ENCODE measurements at places on chromosomes 5 and 9.

DNA sequence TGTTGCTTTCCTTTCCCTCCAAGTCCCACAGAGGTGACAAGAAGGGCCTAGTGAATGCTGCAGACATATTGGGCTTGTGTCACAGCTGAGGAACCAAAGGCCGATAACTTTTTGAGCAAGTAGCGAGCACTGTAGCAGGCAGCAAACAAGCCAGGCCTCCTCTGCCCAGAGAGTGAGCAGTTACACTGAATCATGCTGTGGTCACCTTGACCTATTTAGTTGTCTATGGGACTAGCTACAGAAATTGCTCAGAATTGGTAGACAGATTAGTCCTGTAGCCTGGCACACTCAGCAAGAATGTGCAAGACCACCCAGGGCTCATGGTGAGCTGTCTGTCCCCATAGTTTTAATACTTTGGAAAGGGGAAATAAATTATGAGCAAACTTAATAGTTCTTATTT is 25.2 kb downstream of the ZCCHC9 start:
- DNase-seq: no peak

DNA sequence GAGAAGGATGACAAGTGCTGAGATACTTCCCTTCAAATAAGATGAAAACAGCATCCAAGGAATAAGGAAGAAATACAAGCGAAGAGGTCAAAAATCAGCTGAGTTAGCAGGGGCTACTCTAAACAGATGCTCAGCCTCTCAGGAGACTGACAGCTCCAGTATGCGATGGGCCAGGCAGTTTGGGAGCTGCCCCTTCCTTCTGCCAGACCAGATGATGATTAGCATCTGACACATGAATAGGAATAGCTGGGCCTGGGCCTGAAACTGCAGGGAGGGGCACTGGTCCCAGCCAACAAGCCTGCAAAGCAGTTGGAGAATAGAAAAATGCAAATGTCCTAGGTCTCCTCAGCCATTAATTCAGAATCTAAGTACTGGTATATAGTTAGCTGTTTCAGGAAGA is 13.1 kb upstream of the MAP3K1 start:
- DNase-seq: no peak

DNA sequence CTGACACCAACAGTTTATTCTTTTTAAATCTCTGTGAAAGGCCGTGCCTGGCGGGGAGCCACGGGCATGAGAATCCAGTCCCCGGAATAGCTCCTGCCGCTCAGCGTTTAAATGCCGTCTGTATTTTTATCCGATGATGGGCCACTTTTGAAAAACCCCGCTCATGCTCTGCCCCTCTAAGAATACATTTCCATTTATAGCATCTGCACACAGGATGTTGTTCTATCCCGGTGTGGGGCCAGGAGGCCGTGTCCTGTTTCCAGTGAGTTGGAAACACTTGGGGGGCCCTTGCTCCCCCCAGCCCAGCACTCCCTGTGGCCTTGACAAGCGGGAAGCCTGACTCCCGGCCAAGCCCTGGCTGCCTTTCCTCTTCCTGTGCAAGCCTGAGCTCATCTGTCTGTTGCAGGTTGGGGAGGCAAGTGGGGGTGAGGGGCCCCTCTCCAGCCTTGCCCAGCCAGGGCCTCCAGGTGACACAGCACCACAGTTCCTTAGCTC is 39.0 kb downstream of the ERGIC1 start:
- DNase-seq: no peak

DNA sequence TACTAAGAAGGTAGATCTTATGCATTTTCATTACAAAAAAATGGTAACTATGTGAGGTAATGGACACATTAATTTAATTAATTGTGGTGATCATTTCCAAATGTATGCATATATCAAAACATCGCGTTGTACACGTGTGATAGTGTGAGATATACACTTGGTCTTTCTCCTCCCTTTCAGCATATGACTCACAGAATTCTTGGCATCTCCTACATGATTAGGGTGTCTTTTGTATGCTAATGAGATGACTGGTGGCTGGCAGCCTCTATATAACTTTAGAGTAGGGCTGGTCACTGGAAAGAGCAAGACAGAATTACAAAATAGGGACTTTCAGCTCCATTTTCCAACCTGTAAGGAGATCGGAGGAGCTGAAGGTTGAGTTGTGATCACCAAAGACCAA is 1167.6 kb downstream of the CDH12 start:
- DNase-seq: no peak

DNA sequence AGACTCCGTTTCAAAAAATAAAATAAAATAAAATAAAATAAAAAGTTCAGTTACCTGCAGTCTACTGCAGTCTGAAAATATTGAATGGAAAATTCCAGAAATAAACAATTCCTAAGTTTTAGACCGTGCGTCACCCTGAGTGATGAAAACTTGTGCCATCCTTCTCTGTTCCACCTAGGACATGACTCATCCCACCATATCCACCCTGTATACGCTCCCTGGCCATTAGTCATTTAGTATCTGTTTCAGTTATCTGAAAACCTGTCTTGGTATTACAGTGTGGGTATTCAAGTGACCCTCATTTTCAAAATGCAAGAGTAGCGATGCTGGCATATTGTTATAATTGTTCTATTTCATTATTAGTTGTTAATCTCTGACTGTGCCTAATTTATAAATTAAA is 51.8 kb upstream of the TEX48 start:
- no peak for DNase-seq

- no peak for DNase-seq
Measured at GRCh38 chr9:111412280-111412679, 71.9 kb downstream of the ECPAS start.

- DNase-seq: no peak
Measured at GRCh38 chr5:107196500-107197059, 474.2 kb downstream of the EFNA5 start.
